ENCODE measurements at places on chromosomes 2 and 18.
A peak's percentile ranks its signal among the peaks of the same experiment; 100 is the strongest.

DNA sequence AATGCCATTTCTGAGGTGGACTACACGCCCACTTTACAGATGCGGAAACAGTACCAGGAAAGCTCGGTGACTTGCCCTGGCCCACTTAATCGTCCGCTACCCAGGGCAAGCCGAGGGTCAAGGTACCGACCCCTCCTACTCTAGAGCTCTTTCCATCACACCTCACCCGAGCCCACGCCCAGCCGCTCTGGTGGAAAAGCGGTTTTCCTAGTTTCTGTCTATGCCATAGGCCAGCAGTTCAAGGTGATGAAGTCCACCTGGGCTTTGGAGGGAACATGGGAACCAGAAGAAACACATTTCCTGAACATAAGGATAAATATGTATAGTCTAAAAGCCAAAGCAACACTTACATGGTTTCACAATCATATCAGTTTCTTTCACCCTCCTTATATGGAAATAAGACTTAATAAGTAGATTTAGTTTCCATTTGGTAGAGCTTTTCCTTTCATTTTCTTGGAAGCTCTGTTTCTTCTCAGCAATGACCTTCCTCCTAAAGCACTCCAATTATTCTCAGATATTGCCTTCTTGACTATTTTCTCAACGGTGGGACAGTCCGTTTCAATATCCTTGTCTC lies 567 bp downstream of the VWA3B start:
- no peak for DNase-seq

DNA sequence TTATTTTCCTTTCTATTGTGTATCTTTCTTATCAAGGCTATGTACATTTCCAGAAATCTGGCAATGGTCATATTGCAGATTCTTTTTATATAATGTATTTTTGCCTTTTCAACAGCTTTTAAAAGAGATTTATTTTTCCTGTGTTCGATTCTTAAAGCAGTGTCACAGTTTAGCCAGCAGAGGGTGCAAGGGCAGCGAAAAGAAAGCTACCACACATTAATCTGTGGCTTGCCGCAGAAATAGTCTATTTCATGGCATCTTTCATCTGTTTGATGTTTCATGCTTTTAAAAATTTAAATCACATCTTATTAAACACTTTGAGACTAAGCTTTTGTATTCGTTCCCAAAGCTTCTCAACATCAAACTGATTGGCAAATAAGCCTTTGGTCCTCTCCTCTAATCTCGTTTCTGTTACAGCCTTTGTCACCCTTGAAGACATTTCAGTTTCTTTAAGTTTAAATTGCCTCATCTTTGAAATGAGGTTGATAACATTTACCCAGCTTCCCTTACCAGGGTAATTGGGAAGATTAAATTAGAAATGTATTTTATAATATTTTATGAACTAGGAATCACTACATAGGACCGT lies 73.3 kb downstream of the PIK3C3 start:
- DNase-seq = no peak

DNA sequence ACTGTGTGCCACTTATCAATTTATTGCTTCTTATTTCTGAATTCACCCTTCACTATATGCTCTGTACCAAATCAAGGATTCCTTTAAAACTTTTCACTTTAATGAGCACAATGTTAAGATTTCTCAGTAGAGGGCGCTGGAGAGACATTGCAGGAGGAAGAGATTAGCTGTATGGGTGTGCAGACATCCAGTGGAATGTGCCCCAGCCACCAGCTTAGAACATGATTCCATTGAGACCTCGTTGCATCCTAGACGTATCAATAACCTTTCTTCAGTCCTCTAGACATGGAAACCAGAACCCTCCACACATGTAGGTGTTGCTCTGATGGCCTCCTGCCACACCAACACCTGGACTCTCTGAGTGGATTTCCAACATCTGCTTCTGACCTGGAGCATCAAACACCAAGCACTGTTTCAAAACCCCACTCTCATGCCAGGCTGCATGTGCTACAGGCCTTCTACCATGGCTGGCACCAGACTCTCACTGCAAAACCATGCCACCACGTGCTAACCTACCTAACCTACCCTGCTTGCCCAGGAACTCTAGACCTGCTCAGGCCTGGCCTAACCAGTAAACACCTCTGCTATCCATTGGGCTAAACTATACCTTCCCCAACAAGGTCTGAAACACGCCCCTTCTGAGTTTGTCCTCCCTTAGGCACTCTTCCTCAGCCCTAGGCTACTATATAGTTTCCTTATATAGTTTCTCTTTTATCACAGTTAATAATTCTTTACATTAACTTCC lies 633.2 kb upstream of the PKDCC start:
- no peak for DNase-seq

- DNase-seq = no peak
Observed at GRCh38 chr18:23143016-23143814, 7.9 kb downstream of the CABLES1 start.

DNA sequence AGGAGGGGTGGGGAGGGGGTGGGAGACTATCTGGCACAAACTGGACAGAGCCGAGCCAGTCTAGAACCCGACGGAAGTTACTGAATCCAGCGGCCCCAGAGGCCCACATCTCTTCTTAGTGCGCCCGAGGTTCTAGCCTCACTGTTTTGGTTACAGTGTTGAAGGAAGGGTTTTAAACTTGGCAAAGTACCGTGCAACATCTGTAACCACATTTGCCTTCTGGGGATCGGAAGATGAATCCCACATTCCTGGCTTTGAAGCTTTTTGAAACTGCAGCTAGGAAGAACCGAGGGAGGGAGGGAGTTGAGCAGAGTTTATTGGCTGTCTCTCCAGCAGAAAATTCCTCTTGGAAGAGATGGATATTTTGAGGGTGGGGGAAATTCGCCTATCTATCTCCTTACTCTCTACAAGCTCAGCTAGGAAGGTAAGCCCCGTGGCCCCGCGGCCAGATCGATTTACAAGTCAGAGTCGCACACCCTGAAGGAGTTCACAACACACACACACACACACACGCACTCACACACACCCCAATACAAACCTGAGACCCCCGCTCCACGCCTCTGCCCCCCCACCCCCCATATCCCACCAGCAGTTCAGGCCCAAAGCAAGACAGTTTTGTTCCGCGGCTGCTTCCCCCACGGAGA lies 1.0 kb downstream of the ACVR1 start:
- peak; percentile 72 for DNase-seq

DNA sequence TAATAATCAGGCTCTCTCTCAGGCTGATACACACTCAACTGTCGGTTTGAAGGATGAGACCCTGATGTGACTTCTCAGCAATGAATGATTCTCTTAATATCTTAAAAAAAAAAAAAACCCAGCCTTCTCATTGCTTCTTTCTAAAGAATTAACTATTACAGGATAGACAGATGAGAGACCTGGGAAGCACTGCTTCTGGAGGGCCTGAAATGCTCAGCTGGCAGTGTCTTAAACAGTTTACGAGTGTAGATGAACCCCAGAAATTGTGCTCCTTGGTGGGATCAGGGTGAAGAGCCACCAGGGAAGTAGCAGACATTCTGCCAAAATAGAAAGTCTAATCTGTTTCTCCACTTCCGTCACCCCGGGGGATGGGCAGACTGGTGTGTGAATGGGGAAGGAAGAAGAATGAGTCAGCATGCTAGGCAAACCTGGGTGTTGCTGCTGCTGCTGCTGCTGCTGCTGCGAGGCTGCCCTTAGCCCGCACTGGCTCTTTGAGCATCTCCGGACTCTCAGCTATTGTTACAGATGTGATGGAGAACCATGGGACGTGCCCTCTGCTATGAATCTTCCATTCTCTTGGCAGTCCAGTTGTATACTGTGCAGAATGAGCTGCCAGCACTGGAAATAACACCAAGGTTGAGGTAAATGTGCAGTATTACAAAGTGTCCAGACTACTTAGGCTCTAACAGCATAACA lies 158.4 kb downstream of the SETBP1 start:
- no peak for DNase-seq

DNA sequence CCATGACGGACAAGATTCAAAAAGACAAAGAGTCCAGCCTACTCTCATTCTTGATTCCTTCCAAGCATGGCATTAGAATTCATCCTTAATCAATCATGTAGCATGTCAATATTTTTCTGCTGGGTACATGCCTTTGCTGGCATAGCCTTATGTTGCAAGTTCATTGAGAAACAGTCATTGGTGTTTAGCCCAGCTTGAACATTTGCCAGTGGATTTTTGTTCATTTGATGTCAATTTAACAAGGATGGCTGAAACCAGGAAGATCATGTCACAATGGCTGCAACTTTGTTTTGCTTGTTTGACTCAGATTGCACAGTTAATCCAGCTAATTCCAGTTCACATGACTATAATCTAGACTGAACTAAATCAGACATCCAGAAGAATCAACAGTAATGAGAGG lies 1132.2 kb downstream of the LRP1B start:
- no peak for DNase-seq

GRCh38 chr2:77016443-77017354 lies 505.5 kb downstream of the LRRTM4 start:
- DNase-seq = no peak

GRCh38 chr2:6977113-6977741 lies 60.0 kb downstream of the RNF144A start:
- no peak for DNase-seq

DNA sequence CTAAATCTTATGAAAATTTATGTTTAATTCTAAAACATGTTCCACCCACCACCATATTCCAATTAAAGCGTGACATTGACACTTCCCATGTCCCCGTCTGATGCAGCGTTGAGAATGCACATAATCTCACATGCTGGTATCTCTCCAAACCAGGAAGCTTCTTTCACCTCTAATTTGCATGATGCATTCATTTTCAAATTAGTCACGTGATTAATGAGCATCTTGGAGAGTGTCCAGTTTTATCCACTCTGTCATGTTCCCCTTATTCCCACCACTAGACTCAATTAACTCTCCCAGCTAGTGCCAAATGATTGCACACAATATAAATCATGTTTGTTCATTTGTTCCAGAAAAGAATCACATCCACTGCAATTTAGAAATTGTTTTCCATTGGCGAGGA lies 105.8 kb downstream of the RIT2 start:
- DNase-seq = no peak

- no peak for DNase-seq
Observed at GRCh38 chr2:231991664-231992063, 30.2 kb downstream of the DIS3L2 start.

GRCh38 chr2:134143568-134143967 lies 110.3 kb upstream of the MGAT5 start:
- no peak for DNase-seq

DNA sequence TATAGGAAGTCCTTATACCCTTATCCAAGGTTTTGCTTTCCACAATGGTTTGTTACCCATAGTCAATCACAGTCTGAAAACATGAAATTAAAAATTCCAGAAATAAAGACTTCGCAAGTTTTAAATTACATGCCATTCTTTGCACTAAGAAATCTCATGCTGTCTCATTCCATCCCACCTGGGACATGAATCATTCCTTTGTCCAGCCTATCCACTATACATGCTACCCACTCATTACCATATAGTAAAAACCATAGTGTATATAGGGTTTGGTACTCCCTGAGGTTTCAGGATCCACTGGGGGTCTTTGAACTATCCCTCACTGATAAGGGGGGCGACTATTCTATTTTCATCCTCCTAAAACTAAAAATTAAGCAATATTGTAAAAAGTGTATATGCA lies 17.0 kb downstream of the SP3 start:
- DNase-seq = no peak

DNA sequence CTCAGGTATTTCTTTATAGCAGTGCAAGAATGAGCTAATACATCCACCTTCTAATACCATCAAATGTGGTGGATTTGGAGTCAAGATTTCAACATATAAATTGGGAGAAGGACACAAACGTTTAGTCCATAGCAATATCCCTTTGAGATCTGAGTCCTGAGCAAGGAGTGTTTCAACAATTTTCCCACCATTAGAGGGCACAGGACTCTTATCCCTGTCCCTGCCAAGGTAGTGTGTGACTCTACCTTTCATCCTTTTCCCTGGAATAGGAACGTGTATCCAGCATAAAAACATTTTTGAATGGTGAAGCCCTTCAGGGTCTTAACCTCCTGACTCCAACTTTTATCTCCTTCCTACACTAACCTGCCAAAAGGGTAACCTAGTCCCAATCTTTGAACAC lies 181.3 kb upstream of the SRD5A2 start:
- no peak for DNase-seq

- no peak for DNase-seq
Observed at GRCh38 chr2:201938156-201938775, 95.4 kb upstream of the FZD7 start.

DNA sequence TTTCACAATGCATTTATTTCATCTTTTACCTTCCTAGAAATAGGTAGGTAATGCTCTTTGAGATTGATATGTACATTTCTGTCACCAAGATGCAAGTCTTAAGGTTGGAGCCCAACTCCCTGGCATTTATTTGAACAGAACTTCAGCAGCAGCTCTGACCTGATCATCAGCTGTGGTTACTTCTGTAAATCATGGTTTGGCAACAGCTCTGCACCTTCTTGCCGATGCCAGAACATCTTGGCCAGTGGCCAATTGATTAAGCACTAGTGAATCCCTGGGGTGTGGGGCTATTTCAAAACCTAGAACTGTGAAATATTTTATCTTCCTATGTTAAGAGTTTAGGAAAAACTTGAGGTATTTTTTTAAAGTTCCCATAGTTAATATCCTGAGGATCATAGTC lies 124.8 kb upstream of the NYAP2 start:
- DNase-seq = no peak

- no peak for DNase-seq
Observed at GRCh38 chr2:5969303-5969702, 277.1 kb downstream of the SOX11 start.

- no peak for DNase-seq
Observed at GRCh38 chr2:215031321-215031720, 107.1 kb downstream of the ABCA12 start.

- no peak for DNase-seq
Observed at GRCh38 chr18:37160038-37160820, 331.3 kb downstream of the KIAA1328 start.

Measured in AG09319 (cell line).